RPMI7951 (cell line): ENCODE measurements at places on chromosomes 11 and 22. TPM values are rescaled to one million over a fixed set of nuclear protein-coding genes. Genes with fewer than 3 reads are reported as not detected.
A peak's percentile ranks its signal among the peaks of the same experiment; 100 is the strongest.

The OR51I2 gene
- not detected in 2 replicates for total RNA-seq

The TNNT3 gene
- total RNA-seq = not detected in 2 replicates

The STARD10 gene
- 24.8 and 44.8 TPM in 2 replicates for total RNA-seq

The MB gene
- total RNA-seq = 1.3 and 2.3 TPM in 2 replicates

The ISX gene
- total RNA-seq = not detected in 2 replicates

The KCNC1 gene
- not detected in 2 replicates for total RNA-seq

The KRTAP5-10 gene
- total RNA-seq = not detected in 2 replicates

The APOA1 gene
- total RNA-seq = 0.48 TPM in 1 of 2 replicates, not detected in the other

DNA sequence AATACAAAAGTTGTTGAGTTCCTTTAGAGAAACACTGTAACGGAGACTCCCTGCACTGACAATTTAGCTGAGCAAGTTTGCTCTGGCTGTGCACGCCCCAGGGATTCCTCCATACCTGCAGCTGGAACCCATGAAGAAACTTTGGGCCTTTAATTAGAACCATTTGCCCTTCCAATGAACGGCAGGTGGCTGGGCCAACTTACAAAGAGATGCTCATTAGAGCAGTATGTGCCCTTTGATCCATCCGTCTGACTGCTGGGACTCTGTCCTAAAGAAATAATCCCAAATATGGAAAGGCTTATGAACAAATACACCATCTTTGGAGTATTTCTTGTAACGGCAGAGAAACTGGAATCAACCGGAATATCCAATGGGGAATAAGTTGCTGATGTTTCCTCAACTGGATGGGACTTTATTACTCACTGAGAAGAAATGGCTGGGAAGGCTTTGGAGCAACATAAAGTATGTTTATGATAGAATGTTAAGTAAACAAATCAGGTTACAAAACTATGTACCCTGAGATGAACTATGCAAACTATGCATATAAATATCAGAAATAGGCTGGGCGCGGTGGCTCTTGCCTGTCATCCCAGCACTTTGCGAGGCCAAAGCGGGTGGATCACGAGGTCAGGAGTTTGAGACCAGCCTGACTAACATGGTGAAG lies 24.4 kb upstream of the FBLN1 start:
- DNase-seq = no peak

DNA sequence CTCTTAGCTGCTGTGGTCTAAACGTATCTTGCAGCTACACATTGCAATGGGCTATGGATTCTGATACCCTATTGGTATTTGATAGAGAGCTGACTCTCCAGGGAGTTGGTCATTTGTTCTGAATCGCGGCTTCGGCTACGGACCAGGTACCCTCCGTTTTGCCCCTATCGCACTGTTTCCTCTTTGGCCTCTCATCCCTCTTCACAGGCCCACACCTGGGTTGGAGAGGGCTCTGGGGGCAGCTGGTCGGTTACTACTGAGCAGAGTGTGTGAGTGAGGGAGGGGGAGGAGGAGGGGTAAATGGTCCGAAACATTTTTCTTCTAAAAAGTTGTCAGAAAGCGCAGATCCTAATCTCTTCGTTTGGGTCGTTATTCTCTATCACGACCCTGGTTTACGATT lies 48.8 kb upstream of the HSD17B12 start:
- no peak for DNase-seq

DNA sequence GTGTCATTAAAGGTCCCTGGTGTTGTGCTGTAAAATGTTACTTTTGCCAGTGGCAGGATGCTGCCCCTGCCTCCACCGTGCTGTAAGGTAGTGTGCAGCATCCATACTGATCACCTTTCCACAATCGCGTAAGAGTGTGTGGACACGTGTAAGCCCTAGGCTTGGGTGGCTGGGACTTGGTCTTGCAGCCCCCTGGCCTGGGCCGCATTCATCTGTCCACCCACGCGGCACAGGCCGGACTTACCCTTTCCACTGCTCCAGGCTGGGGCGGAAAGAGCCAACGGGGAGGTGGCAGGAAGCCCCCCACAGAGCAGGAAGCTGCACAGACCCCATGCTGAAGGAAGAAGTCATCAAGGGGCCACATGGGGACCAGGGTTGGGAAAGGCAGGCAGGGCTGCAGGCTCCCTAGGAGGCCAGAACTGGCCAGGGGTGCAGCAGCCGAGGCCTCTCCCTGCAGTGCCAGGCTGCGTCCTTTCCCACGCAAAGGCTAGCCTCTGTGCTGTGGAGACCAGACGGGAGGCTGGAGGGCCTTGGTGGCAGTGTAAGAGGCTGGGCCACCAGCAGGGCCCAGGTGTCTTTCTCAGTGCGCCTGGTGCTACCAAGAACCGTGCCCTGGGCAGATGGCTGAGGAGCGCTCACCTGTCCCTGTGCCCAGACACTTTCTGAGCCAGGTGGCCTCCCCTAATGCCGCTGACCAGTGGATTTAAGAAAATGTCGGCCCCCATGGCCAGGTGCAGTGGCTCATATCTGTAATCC lies 11.7 kb upstream of the TMEM191C start:
- no peak for DNase-seq

GRCh38 chr22:49152939-49153770 lies 674.5 kb downstream of the BRD1 start:
- no peak for DNase-seq

DNA sequence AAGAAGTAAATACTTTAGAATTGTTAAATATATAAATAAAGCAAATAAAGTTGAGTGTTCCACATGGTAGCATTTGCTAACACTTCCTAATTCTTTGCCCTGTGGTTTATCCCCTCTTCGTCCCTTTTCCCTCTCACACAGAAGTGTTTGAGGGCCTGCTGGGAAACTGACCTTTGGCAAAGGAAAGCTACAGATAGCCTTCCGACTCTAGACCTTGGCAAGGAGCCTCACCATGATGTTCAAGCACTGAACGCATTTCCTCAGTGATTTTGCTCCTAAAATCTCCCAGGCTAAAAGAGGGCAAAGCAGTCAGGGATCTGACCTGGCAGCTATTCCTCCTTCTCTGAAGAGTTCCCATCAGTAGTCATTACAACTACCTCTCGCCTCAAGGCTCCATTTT lies 52.5 kb upstream of the HORMAD2 start:
- no peak for DNase-seq

DNA sequence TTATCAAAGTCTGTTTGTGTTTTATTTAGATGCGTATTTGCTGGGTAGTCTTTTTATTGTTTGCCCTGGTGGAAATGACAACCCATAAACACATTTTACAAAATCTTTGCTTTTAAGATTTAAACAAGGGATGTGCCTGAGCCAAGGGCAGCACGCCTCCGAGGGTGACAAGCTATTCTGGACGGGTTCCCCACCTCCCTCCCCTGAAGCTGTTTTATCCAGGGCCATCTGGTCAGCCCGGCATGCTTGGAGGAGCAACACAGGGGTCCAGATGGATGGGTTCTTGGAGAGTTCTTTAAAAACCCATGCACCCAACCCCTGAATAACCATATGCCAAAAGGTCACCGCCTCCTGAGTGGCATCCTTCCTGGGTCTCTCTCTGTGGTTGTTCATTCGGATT lies 408.9 kb downstream of the OPCML start:
- no peak for DNase-seq

DNA sequence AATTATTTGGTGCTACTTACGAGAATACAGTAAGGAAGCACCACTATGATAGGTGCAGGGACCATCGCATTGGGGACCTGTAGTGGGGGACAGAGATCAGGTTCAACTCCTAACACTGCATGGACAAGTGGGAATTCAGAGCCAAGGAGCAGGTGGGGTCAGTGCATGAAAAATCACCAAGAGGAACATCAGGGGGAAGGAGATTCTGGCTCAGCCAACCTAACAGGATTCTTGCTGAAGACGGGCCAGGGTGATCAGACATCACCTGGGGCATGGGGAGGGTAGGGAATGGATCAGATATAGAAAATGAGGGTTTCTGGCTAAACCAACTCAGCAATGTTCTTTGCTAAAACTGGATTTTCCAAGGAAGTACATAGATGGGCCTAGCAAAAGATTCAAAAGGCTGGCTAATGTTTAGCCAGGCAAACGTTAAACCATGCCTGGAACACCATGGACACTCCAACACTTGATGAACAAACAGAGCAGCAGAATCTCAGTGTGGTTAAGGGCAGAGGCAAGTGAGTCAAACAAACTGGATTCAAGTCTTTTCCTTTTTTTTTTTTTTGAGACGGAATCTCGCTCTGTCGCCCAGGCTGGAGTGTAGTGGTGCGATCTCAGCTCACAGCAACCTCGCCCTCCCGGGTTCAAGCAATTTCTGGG lies 70.0 kb downstream of the MICAL3 start:
- DNase-seq = no peak

GRCh38 chr22:17945888-17946648 lies 78.3 kb downstream of the MICAL3 start:
- DNase-seq = no peak

- no peak for DNase-seq
These were observed 21.1 kb upstream of the TTLL12 start for GRCh38 chr22:43207849-43208702.

DNA sequence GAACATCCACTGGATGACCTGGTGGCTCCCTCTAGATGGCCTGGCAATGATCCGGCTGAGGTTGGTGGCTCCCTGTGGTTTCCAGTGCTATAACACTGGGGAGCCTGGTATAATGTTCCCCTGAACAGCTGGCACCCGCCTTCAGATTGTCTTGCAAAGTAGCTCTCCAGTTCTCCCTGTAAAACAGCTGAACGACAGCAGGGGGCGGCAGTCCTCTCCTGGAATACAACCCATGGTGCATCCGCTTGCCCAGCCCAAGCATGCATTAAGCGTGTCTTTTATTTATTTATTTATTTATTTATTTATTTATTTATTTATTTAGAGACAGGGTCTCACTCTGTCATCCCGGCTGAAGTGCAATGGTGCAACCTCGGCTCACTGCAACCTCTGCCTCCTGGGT lies 258.9 kb downstream of the BUD13 start:
- peak; percentile 30 for DNase-seq

GRCh38 chr11:113876798-113877669 lies 1.7 kb upstream of the USP28 start:
- DNase-seq = no peak

- no peak for DNase-seq
These were observed at the start of gene MORC2 for GRCh38 chr22:30968015-30968923. Gene MORC2, minus strand, starts transcription at chr22:30968774. Its CDS starts 885 bp downstream, at chr22:30967889.

DNA sequence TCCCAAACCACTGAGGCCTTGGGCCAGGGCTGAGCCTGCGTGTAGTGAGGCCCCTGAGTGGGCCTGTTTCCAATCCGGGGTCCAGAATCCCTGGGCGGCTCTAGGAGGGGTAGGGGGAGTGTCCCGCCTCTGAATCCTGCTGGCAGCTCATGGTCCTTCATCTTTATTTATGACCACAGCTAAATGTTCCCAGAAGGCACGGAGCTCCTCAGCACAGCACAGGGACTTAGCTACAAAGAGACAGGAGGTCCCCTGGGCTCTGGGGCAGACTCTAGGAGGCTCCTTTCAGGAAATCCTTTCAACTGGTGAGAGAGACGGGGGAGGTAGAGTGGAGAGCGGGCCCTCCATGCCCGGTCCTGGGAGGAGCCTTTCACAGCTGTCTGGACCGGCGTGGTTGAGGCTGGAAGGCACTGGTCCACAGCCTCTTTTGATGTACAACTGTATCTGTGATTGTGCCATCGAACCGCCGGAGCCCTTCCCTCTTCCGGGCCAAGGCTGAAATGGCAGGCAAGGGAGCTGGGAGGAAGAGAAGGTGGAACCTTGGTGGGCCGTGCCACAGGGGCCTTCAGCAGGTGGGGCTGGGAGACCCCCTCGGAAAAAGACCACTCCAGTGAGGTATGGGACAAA lies 46.8 kb downstream of the SCUBE1 start:
- no peak for DNase-seq

GRCh38 chr11:77046060-77046501 lies 11.9 kb downstream of the B3GNT6 start:
- no peak for DNase-seq

DNA sequence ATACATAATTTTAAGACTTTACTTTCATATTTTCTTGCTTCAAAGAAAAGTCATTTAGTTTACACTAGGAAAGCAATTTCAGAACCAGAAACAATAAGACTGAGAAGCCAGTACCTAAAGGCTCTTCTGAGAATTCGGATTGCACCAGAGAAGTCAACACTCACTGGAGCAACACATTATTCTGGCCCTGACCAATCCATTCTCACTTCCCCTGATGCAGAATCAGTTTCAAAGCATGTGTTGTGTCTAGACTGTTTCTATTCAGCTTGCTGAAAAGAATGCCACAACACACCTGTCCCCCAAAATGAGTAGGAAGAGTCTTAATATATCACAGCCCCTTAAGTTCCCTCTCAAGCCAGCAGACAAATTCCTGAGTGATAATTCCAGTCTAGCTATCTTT lies 1074.3 kb upstream of the TENM4 start:
- DNase-seq = no peak

GRCh38 chr11:128208329-128209137 lies 378.8 kb downstream of the ETS1 start:
- DNase-seq = peak; percentile 97

GRCh38 chr11:72307439-72307838 lies 63.5 kb upstream of the PHOX2A start:
- DNase-seq = no peak

DNA sequence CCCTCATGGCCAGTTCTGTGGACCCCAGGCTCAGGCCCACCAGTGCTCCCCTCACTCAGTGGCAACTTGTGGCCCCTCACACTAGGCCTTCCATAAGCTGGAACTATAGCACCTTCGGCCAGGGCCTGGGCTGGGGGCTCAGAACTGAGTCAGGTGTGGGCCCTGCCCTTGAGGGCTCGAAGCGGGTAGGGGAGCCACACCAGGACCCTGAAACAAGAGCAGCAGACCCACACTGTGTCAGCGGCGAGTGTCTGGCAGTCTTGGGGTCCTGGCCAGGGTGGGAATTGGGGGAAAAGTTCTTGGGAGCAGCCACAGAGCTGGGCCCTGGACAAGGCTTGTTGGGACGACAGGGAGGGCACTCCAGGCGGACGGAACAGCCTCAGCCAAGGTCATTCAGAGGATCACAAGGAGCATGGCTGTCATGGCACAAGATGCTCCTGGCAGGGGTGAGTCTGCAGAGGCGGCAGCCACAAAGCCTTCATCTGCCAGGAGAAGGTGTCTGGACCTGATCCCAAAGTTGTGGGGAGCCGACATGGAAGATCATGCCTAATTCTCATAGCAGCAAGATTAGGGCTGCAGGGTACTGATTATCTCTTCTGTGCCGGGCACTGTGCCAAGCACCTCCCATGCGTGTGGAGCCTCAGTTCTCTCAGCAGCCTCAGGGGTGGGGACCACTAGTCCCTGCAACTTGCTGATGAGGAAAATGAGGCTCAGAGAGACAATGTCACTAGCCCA lies 50.7 kb downstream of the SHISAL1 start:
- no peak for DNase-seq

DNA sequence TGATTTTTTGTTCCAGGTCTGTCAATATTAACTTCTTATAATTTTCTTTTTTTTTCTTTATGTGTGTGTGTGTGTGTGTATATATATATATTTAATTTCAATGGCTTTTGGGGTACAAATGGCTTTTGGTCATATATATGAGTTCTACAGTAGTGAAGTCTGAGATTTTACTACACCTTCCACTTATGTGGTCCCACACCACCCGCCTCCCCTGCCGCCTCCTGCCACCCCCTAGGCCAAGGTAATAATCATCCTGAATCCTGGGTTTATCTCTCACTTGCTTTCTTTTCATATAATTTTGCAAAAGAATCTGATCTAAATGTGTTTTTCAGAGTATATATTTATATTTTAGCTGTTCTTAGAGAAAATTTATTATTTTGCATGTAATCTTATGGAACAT lies 11.1 kb downstream of the NEAT1 start:
- DNase-seq = no peak
